ENCODE measurements at places on chromosomes 12 and 14.

DNA sequence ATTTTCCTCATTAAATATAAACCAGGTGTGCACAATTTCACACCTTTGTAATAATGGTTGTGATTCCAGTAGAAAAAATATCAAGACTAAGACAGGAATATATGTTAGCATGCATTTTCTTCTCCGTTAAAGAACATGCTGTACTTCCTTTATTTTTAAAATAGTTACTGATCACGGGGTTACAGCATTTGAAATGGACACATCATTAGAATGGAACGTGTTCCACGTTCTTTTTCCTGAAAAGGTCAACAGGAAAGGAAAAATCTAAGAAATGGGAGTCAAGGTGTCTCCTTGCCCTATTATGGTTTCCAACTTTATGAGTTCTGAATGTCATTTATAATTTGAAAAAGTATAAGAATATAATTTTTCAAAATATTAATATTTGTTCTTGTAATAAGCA, 1325.7 kb downstream of the SLC16A7 start:
- no peak for DNase-seq

DNA sequence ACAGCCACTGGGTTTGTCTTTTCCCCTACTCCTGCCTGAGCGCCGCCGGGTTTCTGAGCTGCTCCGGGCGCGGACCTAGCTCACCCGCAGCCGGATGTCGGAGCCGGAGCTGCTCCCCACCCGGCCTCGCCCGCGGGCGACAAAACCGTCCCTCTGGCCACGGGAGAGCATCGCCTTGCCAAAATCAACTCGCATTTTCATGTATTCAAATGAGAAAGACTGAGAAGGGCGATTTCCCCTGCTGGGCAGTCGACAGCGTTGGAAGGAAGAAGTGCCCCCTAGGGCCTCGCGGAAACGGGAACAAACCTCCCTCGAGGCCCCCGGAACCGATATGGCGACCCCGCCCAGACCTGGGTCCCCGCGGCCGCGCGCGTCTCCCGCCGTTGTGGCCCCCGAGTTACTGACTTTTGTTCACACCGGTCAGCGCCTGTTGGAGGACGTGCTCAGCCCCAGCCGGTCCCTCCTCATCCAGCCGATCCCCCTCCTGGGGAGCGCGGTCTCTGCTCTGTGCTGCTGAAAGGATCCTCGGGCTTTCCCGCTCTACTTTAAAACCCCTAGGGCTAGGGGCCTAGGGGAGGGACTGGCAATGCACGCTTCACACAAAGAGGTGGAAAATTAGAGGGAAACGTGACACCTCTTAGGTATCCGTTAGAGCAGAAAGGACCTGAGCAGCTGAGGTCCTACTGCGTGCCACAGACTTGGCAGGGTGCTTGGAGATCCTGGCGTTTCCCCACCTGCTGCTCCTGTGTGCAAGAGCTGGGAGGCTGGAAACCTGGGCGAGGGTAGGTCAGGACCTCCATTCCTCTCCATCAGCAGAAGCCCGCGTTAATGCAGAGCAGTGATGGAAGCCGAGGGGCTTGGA, 4.3 kb downstream of the TTC6 start:
- DNase-seq, result no peak

DNA sequence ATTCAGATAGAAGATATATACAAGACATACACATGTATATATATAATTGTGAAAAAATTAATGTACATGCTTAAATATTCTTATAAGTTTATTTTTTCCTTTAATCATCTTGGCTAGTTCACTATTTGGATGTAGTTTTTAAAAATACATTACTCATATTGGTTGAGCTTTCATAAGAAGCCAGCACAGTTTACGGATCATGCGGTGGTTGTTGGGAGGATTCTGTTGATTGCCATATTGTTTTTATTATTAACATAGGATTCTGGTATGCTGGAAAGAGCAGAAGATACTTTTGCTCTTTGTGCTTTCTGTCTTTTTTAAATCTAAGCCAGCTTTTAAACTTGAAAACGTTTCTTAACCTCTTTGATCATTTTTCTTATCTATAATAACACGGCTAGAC, 163.4 kb downstream of the OTOGL start:
- no peak for DNase-seq

GRCh38 chr14:23252006-23252405, 14.3 kb downstream of the RNF212B start:
- no peak for DNase-seq

GRCh38 chr14:104953097-104953496, 25.1 kb downstream of the AHNAK2 start:
- DNase-seq, result no peak

GRCh38 chr14:92945544-92945943, 22.6 kb downstream of the CHGA start:
- no peak for DNase-seq
